ENCODE measurements at places on chromosomes 3 and 15. TPM values are rescaled to one million over a fixed set of nuclear protein-coding genes. Genes with fewer than 3 reads are reported as not detected.

- no peak overlapping the region for H3K27ac ChIP-seq
- no peak overlapping the region for H3K4me3 ChIP-seq
Measured at GRCh38 chr3:189637750-189638149, 6.6 kb downstream of the TP63 start.

DNA sequence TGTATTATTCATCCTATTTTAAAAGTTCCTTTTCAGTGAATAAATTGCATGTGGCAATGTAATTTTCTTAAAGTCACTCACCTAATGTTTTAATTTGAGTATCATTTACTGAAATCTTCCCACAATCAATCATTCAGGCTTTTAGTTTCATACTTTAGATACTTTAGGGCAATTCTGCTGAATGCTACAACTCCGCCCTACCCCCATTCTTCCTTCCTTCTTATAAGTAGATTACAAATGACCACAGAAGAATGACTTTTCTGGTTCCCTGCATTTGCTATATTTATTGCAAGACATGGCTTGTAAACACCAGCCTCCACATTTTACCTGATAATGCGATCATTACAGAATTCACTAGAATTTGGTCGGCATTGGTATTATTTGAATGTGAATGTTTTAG is 1061.9 kb downstream of the FHIT start:
- no peak for DNase-seq
- H3K27me3 ChIP-seq: no peaks in the 10 kb centered on the region
- no peaks in the 10 kb centered on the region for H3K36me3 ChIP-seq
- H3K27ac ChIP-seq: no peak overlapping the region
- H3K4me3 ChIP-seq: no peak overlapping the region
- no peaks in the 10 kb centered on the region for H3K4me1 ChIP-seq

- no peak overlapping the region for H3K4me3 ChIP-seq
- no peak for DNase-seq
- H3K27ac ChIP-seq: peak overlapping the region; percentile 40
- no peaks in the 10 kb centered on the region for H3K27me3 ChIP-seq
- H3K36me3 ChIP-seq: no peaks in the 10 kb centered on the region
Measured at GRCh38 chr3:32577174-32577573, 6.5 kb upstream of the DYNC1LI1 start.

DNA sequence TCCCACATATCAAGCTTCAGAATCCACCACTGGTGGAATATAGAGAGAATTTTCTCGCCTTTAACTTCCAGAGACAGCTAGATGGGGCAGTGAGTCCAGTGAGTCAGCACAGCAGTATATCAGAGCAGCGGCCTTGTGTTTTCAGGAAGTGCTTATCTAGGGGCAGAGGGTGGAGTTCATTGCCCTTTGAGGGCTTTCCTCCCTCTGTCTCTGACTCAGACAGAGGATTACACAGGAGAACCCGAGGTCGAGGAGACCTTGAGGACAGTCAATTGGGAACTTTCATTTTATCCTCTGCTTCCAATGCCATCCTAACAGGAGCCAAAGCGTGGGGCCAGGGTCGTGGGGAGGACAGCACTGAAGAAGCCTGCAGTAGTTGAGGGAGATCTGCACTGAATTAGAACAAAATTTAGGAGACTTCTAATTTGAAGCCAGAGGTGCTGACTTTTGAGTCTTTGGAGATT is 109.6 kb upstream of the UMPS start:
- H3K27ac ChIP-seq: peak overlapping the region; percentile 55
- H3K36me3 ChIP-seq: no peaks in the 10 kb centered on the region
- no peaks in the 10 kb centered on the region for H3K27me3 ChIP-seq
- H3K4me1 ChIP-seq: no peaks in the 10 kb centered on the region
- no peak overlapping the region for H3K4me3 ChIP-seq

DNA sequence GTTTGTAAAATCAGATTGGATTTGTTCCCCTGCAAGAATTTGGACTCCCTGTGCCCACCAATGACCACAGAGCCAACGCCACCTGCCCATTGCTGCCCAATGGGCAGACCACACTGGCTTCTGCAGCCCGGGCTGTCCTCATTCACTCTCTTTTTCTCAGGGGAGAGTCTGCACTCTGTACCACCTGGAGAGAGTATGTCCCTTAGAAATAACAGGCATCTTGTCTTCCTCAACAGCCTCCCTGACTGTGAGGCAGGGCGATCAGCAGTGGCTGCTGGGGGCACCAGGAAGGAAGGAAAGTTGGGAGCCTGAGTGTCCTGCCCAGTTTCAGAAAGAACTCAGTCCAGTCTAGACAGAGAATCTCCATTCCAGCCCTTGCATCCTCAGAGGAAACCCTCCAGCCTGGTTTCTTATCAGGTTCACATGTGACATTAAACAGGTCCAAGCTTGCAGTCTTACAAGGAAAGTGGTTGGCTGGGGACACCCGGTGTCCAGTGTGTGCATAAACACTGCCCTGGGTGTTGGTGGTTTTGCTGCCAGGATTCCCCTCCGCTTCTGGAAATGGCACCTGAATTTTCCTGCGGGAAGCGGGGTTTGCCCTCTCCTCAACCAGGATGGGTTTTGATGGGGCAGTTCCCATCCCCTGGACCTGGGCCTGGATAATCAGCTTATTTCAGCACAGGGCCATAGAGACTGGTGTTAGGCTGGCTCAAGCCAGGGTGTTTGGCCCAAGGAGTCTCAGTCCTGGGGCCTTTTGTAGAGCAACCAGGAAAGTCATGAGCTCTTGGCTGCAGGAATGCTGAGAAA is 37.2 kb downstream of the SSUH2 start:
- no peak overlapping the region for H3K4me3 ChIP-seq
- no peak overlapping the region for H3K27ac ChIP-seq
- H3K27me3 ChIP-seq: no peaks in the 10 kb centered on the region

DNA sequence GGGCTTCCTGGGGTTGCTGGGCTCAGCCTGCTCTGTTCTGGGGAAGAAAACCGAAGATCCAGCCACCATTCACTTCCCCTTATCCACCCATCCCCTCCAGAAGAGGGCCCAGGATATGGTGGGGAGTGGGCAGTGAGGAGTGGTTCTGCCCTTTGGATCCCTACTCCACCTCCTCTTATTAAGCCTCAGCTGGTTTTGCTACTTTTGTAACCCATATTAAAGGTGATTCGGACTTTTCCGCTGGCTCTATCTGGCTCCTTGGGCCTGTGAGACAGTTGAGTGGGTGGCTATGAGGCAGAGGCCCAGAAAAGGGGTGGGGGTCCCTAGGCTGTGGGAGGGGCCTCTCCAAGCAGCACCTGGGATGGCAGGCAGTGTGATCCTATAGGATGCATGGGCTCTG is 33.8 kb downstream of the NBEAL2 start:
- H3K36me3 ChIP-seq: no peaks in the 10 kb centered on the region
- H3K27me3 ChIP-seq: no peaks in the 10 kb centered on the region
- no peak for DNase-seq
- no peak overlapping the region for H3K4me3 ChIP-seq

DNA sequence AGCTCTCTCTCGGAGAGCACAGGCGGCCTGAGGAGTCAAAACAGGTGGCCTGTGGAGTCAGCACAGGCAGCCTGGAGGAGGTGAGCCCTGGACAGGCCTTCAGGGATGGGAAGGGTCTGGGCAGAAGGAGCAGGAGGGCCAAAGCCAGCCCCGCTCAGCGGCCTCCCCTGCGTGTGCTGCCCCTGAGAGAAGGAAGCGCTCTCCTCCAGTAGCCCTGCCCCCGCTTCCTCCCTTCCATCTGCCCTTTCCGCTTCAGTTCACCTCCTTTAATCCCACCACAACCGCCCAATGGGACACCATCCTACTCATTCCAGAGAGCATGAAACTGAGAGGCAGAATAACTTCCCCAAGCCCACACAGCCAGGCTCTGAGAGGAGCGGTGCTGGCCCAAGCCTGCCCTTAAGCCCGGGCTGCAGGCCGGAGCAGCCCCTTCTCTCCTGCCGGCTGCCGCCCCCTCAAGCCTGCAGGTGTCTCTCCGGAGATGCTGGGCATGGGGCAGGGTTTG is 3.2 kb upstream of the NR2E3 start:
- no peaks in the 10 kb centered on the region for H3K27me3 ChIP-seq
- H3K4me1 ChIP-seq: no peaks in the 10 kb centered on the region
- no peak overlapping the region for H3K27ac ChIP-seq
- no peaks in the 10 kb centered on the region for H3K36me3 ChIP-seq
- H3K4me3 ChIP-seq: no peak overlapping the region
- no peak for DNase-seq

DNA sequence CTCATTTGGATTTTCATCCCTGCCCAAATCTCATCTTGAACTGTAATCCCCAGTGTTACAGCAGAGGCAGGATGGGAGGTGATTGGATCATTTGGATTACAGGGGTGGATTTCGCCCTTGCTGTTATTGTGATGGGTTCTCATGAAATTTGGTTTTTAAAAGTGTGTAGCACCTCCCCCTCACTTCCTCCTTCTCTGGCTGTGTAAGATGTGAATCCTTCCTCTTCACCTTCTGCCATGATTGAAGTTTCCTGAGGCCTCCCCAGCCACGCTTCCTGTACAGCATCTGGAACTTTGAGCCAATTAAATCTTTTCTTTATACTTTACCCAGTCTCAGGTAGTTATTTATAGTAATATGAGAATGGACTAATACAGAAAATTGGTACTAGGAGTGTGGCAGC is 316.8 kb downstream of the PLCL2 start:
- no peaks in the 10 kb centered on the region for H3K4me1 ChIP-seq
- no peaks in the 10 kb centered on the region for H3K27me3 ChIP-seq
- H3K4me3 ChIP-seq: no peak overlapping the region
- H3K27ac ChIP-seq: no peak overlapping the region
- H3K36me3 ChIP-seq: no peaks in the 10 kb centered on the region
- DNase-seq: no peak

DNA sequence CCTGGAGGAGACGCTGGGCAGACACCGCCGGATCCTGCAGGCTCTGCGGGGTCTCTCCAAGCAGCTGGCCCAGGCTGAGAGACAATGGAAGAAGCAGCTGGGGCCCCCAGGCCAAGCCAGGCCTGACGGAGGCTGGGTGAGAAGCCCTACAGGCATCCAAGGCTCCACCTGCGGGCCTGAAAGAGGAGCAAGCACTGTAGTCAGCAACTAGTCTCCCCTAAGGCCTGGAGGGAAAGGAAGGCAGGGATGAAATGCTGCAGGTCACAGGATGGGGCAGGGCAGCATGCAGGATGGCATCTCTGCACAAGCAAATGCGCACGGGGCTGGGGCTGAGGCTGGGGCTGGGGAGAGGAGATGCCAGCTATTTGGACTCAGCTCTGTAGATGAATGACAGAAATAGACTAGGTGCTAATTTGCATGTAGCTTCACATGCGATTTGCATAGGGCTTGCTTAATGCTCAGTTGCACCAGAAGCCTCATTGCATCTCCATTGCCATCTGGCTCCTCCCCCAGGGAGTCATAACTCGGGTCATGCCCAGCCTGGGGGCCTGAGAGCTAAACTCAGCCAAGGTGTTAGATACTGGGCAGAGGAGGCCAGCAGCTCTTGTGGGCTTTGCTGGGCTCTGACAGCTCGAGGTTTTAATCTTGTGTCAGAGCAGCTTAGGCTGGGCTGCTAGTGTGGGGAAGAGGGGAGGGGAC is 5.2 kb upstream of the CPLX3 start:
- H3K4me3 ChIP-seq: no peak overlapping the region
- no peak for DNase-seq
- no peaks in the 10 kb centered on the region for H3K36me3 ChIP-seq
- peaks cover 12% of the 10 kb centered on the region for H3K4me1 ChIP-seq
- H3K27me3 ChIP-seq: no peaks in the 10 kb centered on the region

DNA sequence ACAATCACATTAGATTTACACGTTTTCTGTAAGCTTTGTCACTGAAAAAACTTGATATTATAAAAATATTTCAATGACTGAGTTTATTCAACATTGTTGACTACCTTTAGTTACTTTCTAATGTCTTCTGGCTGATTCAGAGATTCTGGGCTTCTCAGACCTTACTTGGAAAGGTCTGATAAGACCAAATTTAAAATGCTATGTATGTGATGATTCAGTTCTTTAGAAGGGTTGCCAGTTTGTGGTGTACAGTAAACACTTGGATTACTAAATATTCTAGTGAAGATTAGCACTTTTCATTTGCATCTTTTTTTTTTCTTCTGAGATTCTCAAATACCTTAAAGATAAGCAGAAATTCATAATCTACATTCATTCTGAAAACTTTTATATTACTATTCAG is 49.8 kb downstream of the SGO1 start:
- H3K27me3 ChIP-seq: no peaks in the 10 kb centered on the region
- no peak overlapping the region for H3K27ac ChIP-seq
- no peak overlapping the region for H3K4me3 ChIP-seq
- no peaks in the 10 kb centered on the region for H3K4me1 ChIP-seq

DNA sequence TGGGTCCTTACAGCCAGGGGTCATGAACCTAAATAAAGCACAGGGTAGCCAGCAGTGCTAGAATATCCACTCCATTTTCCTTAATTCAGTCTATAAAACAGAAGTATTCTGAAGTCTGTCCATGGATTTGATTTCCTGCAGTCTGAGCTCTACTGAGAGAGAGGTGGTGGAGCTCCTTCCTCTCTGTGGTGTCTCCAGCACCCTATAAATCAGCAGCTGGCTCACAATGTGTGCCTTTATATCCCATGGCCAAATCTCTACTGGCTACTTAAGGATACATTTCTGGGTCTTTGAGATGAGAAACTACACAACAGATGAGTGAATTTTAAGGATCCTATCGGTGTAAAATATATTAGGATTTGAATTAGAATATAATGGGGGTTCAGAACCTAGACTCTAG is 339.9 kb upstream of the RBMS3 start:
- no peak overlapping the region for H3K4me3 ChIP-seq
- no peak for DNase-seq
- no peak overlapping the region for H3K27ac ChIP-seq
- H3K36me3 ChIP-seq: no peaks in the 10 kb centered on the region
- H3K27me3 ChIP-seq: no peaks in the 10 kb centered on the region
- H3K4me1 ChIP-seq: no peaks in the 10 kb centered on the region

Gene THRB
- total RNA-seq: 27.6 TPM

Gene GOLGA8B
- total RNA-seq: 10.2 TPM

Gene GFM1
- 40.9 TPM for total RNA-seq

Gene PDZRN3
- 13.6 TPM for total RNA-seq

Gene IMPG2
- total RNA-seq: not detected

Gene MRAS
- total RNA-seq: 4.5 TPM

Gene PLSCR2
- total RNA-seq: 0.90 TPM

Gene IREB2
- total RNA-seq: 52.4 TPM

Gene SPTBN5
- 0.72 TPM for total RNA-seq

All from colonic mucosa (tissue), 4 donors.